Progenitor cell of endocrine pancreas (in vitro differentiated cells): ENCODE measurements at places on chromosomes 6 and 20.

- DNase-seq, result no peak
Measured at GRCh38 chr6:35360349-35361138, 18.2 kb downstream of the PPARD start.

DNA sequence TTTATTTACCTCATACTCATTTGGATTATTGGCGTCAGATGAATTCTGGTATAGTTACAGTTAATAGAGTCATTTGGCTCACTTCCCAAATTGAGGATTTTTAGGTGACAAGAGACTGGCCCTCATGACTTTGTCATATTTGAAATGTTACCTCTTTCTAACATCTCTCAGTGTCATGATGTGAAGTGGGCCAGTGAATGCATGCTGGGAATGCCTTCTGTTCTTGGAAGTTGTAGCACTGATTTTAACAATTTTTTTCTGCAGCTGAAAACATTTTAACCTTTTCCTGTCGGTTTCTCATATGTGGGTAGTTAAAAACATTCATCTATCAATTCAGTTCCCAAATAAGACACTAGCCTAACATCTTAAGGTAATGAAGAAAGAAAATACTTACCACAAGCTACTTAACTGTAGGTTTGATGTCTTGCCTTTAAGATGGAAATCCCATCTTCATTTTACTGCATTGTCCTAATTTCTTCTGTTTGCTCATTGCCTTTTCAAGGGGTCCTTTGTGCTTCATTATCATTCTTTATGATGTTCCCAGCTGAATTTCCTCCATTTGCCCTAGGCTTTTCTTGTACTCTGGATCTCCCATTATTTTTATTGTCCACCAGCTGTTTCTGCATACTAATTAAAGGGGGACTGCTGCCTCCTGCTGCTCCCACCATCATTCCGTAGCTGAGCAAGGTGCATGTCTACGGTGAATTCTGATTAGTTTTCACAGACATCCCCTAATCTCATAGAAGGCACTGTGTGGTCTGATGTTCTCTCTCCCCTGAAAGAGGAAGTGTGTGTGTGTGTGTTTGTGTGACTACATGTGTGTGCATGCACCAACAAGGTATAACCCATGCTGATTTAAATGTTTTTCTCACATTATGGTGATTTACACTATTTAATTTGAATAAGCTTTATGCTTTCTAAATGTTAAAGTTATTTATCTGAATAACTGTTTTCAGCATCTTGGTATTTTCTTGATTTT, 109.5 kb downstream of the B3GAT2 start:
- DNase-seq, result no peak

- no peak for DNase-seq
Measured at GRCh38 chr6:131255911-131256310, 120.6 kb downstream of the AKAP7 start.

DNA sequence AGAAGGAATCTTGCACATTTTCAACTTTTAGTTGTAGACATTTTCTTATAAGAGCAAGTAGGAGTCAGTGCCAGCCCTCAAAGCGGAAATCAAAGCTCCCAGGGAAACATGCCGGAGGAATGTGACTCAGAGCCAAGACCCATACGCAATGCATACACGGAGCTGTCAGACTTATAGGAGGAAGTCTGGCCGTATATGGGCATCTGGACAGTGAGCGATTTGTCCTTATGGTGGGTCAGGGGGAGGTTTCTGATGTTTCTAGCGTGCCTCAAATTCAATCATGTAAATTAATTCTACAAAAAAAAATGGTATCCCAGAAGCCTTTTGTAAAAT, 3.6 kb upstream of the CCN2 start:
- no peak for DNase-seq
